ENCODE measurements at places on chromosomes 4 and X.

DNA sequence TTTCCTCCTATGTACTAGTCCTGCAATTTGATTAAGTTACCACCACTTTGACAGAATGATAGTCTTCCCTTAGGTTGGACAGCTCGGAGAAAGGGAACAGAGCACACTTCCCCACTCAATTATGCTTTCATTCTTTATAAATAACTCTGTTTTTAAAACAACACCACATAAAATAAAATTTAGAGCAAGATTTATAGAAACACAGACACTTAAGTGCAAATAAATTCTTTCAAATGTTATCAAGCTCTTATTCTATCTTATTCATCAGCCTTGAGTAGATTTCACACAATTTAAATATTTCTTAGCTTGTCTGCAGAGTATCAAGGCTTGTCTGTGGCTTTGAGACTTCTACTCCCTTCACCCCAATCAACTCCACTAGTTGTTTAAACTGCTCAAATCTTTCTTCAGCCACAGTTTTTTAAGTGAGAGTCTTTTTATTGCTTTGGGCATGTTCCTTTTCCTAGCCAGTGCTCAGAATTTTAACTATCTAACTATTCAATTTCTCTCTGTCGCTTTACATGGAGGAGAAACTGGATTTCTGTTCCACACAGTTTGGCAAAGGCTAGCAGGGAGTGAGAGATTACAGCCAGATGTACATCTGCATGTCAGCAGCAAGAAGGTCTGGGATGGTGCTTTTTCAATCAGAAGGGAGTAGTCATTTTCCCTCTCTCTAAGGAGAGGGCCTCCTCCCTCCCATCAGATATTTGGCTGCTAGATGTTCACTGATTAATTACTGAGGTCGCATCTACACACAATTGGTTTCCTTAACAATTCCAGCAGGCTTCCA lies 53.1 kb upstream of the PLAC1 start:
- no peak overlapping the region for H3K27ac ChIP-seq
- H3K4me3 ChIP-seq = no peak overlapping the region
- H3K27me3 ChIP-seq = no peaks in the 10 kb centered on the region
- DNase-seq = no peak
- H3K36me3 ChIP-seq = no peaks in the 10 kb centered on the region
- H3K4me1 ChIP-seq = peaks cover 12% of the 10 kb centered on the region

- no peaks in the 10 kb centered on the region for H3K4me1 ChIP-seq
- H3K36me3 ChIP-seq = no peaks in the 10 kb centered on the region
- H3K27ac ChIP-seq = no peak overlapping the region
- no peaks in the 10 kb centered on the region for H3K27me3 ChIP-seq
- no peak for DNase-seq
- no peak overlapping the region for H3K4me3 ChIP-seq
Observed at GRCh38 chrX:81900522-81900921, 698.6 kb downstream of the SH3BGRL start.

DNA sequence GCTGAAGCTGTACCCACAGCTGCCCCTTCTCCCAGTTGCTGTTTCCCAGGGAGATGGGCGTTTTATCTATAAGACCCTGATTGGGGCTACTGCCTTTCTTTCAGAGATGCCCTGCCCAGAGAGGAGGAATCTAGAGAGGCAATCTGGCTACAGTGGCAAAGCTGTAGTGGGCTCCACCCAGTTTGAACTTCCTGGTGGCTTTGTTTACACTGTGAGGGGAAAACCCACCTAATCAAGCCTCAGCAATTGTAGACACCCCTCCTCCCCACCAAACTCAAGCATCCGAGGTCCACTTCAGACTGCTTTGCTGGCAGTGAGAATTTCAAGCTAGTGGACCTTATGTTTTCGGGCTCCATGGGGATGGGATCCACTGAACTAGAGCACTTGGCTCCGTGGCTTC lies 240.4 kb upstream of the AFF2 start:
- H3K27me3 ChIP-seq = no peaks in the 10 kb centered on the region
- no peak overlapping the region for H3K4me3 ChIP-seq
- no peak for DNase-seq
- H3K27ac ChIP-seq = no peak overlapping the region

- DNase-seq = no peak
- peak overlapping the region; percentile 18 for H3K4me3 ChIP-seq
- H3K27ac ChIP-seq = peak overlapping the region; percentile 84
- H3K36me3 ChIP-seq = no peaks in the 10 kb centered on the region
- peaks cover 12% of the 10 kb centered on the region for H3K4me1 ChIP-seq
Observed at GRCh38 chr4:186067757-186068385, 1.1 kb upstream of the TLR3 start.

- H3K36me3 ChIP-seq = no peaks in the 10 kb centered on the region
- no peak for DNase-seq
- no peak overlapping the region for H3K27ac ChIP-seq
- no peaks in the 10 kb centered on the region for H3K27me3 ChIP-seq
Observed at GRCh38 chr4:70120323-70120722, 33.7 kb upstream of the PRR27 start.

DNA sequence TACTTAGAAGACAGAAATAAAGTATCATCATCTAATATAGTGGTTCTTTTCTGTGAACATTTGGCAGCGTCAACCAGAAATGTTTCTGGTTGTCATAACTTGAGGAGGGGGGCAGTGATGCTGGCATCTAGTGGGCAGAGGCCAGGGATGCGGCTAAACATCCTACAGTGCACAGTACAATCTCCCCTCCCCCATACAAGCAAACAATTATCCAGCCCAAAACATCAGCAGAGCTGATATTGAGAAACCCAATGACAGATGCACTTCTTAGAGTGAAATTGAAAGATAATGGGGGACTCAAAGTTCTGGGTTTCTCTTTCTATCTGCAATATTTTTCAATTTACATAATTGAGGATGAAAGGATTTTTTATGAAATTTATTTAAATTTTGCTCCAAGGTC lies 1.9 kb upstream of the EIF1AX start:
- peaks cover 11% of the 10 kb centered on the region for H3K4me1 ChIP-seq
- DNase-seq = no peak
- H3K4me3 ChIP-seq = no peak overlapping the region
- H3K27me3 ChIP-seq = no peaks in the 10 kb centered on the region

DNA sequence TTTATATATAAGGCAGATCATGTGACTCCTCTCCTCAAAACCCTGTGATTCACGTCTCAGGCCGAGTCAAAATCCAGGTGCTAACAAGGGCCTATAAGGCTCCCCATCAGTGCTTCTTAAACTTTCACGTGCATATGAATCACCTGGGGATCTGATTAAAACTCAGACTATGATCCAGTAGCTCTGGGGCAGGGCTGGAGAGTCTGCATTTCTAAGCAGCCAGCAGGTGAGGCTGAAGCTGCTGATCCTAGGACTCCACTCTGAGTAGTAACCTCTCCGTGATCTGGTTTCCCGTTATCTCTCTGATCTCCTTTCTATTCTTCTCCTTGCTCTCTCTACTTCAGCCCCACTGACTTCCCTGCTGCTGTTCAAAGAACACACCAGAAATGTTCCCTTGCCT lies 252.4 kb upstream of the RPS6KA3 start:
- H3K4me1 ChIP-seq = no peaks in the 10 kb centered on the region
- H3K27me3 ChIP-seq = peaks cover 6% of the 10 kb centered on the region
- no peak overlapping the region for H3K27ac ChIP-seq
- H3K36me3 ChIP-seq = no peaks in the 10 kb centered on the region

DNA sequence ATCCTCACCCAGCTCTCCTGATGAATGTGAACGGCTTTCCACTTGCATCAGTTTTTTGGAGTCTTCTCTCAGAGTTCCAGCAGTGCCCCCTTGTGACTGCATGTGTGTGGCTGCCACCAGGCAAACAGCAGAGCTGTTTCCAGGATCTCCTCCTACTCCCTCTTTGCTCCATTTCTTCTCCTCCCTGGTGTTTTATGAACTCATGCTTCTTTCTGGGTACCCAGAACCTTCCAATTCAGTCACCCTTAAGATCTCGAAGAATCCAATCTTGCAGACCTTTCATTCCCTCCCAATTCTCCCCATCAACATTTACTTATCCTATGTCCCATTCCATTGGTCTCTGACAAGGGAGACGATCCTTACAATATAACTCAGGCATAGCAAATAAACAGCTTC lies 6.8 kb upstream of the TCEANC start:
- H3K27ac ChIP-seq = no peak overlapping the region
- no peak for DNase-seq
- no peak overlapping the region for H3K4me3 ChIP-seq

DNA sequence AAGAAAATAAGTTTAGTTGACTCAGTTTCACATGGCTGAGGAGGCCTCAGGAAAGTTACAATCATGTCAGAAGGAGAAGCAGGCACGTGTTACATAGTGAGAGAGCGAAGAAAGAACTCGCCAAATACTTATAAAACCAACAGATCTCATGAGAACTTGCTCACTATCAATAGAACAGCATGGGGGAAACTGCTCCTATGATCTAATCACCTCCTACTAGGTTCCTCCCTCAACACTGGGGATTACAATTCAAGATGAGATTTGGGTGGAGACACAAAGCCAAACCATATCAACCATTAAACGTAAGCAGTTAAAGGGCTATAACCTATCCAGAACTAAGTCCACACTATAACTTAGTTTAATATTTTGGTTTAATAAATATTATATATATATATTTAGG lies 113.8 kb upstream of the ADGRL3 start:
- H3K36me3 ChIP-seq = no peaks in the 10 kb centered on the region
- H3K27me3 ChIP-seq = no peaks in the 10 kb centered on the region
- no peak overlapping the region for H3K4me3 ChIP-seq
- no peaks in the 10 kb centered on the region for H3K4me1 ChIP-seq
- no peak for DNase-seq
- H3K27ac ChIP-seq = no peak overlapping the region

Data from type B pancreatic cell (in vitro differentiated cells).